ENCODE measurements at places on chromosomes 16 and 17.
A peak's percentile ranks its signal among the peaks of the same experiment; 100 is the strongest.

DNA sequence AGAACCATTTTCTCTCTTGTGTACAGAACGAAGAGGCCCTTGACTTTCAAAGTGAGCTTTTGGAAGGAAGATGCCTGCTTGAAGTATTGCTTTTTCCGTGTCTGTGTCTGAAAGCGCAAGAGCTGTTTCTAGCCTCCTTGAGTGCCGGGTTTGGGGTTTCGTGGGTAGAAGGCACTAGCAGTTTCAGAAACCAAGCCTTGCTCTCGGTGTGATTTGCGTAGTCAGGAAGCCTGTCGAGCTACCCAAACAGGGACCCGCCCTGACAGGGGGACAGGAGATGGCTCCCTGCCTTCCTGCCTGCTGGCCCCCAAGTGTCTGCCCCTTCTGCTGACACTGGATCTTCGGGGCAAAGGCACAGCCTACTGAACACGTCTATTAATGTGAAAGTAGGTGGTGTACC, 322.0 kb downstream of the MAF start:
- no peak for DNase-seq

- no peak for DNase-seq
These were observed 42.1 kb downstream of the MAP1LC3B start for GRCh38 chr16:87434146-87434667.

- DNase-seq, result no peak
These were observed 3.9 kb upstream of the GNG13 start for GRCh38 chr16:804193-805048.

- DNase-seq, result no peak
These were observed 15.2 kb upstream of the CA4 start for GRCh38 chr17:60134396-60135150.

DNA sequence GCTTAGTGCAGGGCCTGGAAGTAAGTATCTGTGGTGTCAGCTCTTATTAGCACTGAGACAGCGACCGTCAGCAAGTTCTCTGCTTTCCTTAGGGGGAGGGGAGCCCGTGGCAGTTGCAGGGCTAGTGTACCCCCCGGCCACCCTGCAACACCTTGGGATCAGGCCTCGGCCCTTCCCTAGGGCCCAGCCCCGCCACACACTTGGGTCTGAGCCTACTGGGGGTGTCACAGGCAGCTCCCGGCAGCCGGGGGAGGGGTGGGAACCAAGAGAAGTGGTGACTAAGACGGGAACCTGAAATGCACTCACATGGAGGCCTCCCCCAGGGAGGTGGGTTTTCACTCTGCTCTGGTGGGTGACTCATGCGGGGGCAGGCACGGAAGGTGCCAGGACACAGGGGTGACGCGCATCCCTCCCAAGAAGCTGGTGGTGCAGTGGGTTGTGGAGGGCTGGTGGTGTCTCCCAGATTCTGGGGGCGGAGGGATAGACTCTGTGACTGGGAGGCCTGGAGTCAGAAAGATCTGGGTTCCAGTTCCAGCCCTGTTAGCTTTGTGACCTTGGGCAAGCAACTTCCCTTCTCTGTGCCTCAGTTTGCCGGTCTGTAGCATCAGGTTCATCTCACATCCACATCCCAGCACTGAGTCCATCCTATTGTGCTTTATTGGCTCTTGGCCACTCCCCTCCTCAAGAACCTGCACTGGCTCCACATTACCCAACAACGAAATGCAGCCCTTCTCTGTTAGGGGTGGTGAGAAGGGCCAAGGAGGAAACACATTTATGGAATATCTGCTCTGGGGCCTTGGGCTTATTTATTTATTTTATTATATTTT, 44.5 kb downstream of the LAT start:
- DNase-seq, result peak; percentile 57

DNA sequence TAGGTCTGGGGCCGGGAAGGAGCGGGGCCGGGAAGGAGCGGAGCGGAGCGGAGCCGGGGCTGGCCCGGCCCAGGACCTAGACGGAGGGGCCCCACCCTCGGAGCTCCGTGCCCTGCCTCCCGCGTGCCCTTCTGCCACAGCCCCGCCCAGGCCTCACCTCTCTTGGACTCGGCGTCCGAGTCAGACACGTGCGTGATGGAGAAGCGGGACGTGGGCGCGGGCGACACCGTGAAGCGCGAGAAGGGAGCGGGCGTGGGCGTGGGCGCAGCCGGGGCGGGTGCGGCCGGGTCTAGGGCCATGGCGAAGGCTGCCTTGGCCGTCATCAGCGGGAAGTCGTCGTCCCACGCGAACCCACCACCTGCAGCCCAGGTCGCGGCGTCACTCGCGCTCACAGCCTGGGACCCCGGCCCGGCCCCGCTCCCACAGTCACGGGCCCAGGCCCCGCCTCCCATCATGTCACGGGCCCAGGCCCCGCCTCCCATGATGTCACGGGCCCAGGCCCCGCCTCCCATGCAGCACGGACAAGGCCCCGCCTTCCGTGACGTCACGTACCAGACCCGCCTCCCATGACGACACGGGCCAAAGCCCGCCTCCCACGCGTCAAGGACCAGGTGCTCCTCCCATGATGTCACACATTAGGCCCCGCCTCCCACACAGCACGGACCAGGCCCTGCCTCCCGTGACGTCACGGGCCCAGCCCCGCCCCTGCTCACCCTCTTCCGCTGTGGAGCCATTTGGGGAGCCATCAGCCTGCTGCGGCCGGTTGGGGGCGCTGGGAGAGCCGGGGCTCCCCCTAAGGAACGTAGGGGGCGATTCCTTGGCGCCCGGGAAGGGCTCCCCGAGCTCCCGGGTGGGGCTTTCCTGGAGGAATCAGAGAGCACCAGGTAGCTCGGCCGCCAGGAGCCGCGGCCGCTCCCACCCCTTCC, 45.8 kb upstream of the PVALEF start:
- peak; percentile 98 for DNase-seq

DNA sequence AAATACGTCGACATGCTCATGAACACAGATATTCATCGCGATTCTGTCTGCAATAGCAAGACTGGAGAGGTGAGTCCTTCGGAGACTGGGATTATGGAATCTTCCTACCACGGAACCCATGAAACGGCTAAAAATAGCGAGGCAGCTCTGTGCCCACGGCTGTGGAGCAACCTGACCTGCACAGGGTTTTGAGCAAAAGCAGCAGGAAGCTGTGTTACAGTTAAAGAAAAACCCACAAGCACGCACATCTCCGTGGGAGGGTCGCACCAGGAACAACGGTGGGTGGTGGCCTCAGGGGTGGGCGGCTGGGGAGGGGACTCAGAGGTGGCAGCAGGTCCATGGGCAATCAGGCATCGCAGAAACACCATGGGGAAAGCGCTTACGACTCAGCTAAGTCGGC, 24.8 kb downstream of the SLC38A10 start:
- DNase-seq, result no peak

- no peak for DNase-seq
These were observed 41.1 kb upstream of the FAAP100 start for GRCh38 chr17:81593105-81593871.

- DNase-seq, result no peak
These were observed 235.1 kb downstream of the ABCC12 start for GRCh38 chr16:47920709-47921108.

GRCh38 chr17:17826942-17827785, 9.6 kb downstream of the SREBF1 start:
- DNase-seq, result no peak

DNA sequence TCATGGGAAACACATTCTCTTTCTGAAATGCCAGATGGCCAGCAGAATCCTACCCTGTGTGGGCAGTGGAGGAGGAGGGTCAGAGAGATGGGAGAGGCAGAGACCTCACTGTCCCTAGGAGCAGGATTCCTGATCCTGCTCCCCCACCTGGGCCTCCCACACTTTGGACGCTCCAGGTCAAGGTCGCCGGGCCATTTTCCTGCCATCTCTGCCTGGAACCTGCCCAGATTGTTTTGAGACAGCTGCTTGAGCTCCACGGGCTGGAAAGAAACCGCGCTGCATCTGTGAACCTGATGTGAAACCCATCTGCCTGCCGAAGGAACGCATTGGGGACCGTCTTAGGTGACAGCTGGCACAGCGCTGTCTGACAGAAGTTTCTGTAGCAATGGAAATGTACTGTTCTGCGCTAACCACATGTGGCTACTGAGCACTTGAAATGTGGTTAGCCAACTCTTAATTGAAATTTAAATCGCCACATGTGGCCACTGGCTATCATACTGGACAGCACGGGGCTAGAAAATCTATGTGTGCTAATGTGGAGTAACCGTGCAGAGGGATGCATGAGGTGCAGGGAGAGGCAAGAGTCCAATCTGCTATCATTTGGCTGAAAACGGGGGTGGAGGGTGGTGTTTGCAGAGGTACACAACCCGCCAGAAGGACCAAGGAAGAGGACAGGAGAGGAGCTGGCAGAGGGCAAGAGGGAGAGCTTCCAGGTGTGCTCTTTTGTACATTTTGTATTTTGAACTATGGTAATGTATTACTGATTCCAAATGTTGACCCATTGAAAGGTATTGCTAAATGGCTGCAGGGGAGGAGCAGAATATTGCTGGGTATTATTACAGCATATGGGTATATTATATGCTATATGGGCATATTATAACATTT, 15.4 kb upstream of the NUBP1 start:
- DNase-seq, result no peak

- DNase-seq, result no peak
These were observed 4.3 kb upstream of the CCL7 start for GRCh38 chr17:34265711-34266110.

GRCh38 chr17:76957678-76958464, 89.7 kb downstream of the MGAT5B start:
- DNase-seq, result peak; percentile 28

- DNase-seq, result no peak
These were observed 213.5 kb downstream of the BCAS3 start for GRCh38 chr17:60891149-60891548.

GRCh38 chr16:14485121-14485551, 144.9 kb downstream of the PARN start:
- no peak for DNase-seq

DNA sequence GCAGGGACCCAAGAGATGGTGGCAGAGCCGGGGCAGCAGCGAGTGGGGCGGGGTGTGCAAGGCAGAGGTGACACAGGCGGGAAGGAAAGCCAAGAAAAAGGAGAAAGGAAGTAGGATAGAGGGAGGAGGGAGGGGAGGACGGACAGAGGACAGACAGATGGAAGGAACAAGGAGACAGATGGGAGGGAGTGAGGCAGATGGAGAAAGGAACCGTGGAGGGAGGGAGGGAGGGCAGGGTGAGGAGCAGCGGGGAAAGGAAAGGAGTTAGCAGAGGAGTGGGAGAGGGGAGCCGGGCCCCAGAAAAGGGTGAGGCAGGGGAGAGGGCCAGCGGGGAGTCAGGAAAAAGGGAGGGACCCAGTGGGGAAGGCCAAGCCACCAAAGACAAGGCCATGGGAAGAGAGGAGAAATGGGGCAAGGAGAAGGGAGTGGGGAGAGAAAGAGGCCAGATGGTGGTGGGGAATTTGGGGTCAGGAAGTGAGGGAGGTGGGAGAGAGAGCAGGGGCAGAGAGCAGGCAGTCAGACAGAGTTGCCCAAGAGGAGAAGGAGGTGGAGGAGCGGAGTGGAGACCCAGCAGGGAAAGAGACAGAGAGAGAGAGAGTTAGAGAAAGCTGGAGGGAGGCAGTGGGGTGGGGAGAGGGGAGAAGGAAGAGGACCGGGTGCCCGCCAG, 13.2 kb upstream of the ASGR1 start:
- no peak for DNase-seq

DNA sequence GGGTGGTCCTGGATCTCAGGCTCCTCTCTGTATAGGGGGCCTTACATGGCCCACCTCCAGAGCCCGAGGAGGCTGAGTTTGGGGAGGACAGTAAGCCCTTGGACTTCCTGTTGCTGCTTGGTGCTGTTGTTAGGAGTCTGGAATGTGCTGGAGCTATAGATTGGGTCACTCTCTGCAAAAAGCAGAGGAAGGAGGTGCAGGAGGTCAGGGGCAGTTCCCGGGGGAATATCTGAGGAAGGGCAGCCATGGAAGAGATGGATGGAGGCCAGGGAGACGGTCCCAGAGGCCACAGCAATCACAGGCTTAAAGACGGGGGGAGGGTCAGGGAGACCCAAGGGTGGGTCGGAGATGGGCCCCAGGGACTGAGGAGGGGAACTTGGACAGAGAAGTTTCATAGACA, 23.0 kb upstream of the CBX4 start:
- DNase-seq, result no peak

DNA sequence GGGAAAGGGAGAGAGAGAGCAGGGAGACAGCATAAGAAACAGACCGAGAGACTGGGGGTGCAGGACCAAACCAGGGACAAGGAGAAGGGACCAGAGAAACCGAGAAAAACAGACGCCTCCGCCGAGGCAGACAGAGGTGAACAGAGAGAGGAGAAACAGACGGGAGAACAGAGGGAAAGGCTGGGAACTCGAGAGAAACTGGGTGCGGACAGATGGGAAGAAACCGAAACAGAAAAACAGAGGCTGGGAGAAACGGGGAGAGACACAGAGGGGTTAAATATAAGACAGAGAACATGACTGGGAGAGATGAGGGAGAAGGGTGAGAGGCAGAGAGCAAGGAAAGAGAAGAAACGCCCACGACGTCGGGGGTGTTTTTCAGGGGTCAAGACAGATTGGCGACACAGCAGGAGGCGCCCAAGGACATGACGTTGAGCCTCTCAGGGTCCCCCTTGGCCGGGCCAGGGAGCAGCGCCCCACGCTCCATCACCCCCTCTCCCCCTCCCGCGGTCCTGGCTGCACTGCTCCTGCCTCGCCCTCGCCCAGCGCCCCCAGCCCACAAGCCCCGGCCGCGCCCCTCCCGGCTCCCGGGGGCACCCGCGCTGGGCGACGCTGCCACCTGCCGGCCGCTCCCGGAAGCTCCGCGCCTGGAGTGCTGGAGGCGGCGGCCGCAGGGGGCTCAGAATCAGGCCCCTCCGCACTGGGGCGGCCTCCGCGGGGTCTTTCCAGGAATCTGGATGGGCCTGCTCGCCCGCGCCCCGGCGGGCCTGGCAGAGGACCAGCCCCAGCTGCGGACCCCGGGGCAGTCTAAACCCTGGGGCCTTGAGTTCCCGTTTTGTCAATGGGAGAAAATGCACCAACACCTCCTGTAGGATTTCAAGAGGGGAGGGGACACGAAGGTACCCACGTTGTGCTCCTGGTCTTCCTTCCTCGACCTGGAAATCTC, 1.3 kb upstream of the TMEM92 start:
- DNase-seq, result peak; percentile 83

GRCh38 chr16:89314357-89314756, 96.9 kb downstream of the ZNF778 start:
- DNase-seq, result no peak

DNA sequence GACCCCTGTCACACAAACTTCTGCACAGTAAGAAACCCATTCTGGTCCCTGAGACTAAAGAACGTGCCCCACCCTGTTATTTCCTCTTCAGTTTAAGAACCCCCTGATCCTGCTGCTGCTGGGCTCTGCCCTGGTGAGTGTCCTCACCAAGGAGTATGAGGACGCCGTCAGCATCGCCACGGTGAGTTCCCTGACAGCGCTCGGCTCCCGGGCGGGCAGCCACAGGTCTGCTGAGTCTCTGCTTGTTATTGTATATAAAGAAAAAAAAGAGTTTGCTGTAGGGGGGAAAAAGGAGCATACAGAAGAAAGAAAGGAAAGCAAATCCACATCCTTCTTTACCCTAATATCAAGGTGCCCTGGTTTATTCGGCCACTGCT, 40.0 kb downstream of the ATP2C2 start:
- DNase-seq, result no peak

DNA sequence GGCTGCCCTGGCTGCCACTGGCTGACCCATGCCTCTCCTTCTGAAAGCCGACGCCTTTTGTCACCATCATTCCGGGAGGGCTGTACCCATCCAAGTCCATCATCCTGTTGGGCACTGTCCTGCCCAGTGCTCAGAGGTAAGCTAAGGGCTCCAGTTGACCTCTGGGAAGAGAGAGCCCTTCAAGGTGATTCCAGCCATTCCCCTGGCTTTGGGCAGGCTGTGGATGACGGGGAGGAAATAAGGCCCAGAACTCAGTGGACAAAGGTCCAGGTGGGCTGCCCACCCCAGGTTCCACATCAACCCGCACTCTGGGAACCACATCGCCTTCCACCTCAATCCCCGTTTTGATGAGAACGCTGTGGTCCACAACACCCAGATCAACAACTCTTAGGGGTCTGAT, 45.8 kb downstream of the NOS2 start:
- DNase-seq, result no peak
